ENCODE measurements at places on chromosomes 2 and 18.
A peak's percentile ranks its signal among the peaks of the same experiment; 100 is the strongest.

- no peak for DNase-seq
These were observed 1.3 kb upstream of the SCTR start for GRCh38 chr2:119525614-119526013.

GRCh38 chr2:58313926-58314325 is 72.8 kb upstream of the FANCL start:
- DNase-seq: no peak

DNA sequence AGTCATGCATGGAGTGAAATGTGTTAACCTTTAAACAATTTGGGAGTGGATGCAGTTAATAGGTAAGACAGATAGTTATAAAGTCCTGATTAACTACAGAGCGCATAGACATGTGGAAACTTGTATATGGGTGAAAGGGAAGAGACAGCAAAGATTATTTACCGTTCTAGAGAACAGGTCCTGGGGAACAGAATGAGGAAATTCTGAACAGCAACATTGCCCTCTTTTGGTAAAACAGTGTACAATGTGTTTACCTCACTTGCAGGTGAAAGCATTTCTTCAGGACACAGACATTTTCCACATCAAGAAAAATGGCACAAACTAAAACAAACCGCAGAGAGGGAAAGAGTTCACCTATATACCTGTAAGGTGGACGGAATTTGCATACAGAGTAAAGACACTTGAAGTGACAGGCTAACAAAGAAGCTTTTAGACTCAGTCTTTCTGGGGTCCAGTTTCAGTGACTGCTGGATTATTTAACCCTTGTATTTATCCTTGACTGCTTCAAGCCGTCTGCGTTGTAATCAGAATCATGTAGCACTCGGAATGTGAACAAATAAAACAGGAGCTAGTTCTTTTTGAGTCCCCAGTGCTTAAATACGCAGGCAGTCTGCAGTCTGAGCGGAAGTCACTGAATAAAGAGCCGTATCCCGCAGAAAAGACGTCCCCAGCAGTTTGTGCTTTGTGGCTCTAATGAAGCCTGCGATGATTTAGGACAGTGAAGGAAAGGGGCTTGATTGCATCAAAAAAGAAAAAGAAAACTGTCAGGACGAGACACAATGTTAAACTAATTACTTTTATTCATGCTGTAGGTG is 364.8 kb upstream of the GALNT5 start:
- peak; percentile 37 for DNase-seq

- DNase-seq: no peak
These were observed 31.8 kb upstream of the TMEM131 start for GRCh38 chr2:98027538-98027937.

- no peak for DNase-seq
These were observed 16.9 kb downstream of the QPCT start for GRCh38 chr2:37361216-37361815.

All from HEK293T (cell line).